ENCODE measurements at places on chromosomes 6 and 20. TPM values are rescaled to one million over a fixed set of nuclear protein-coding genes. Genes with fewer than 3 reads are reported as not detected.

Gene CGAS
- polyA plus RNA-seq = 3.4 TPM

Gene SYCP2
- polyA plus RNA-seq = 7.0 TPM

Gene SNAP25
- 412 TPM for polyA plus RNA-seq

Gene SDC4
- 10.6 TPM for polyA plus RNA-seq

Gene ENTPD6
- 86.1 TPM for polyA plus RNA-seq

Gene EYA2
- 21.8 TPM for polyA plus RNA-seq
